Stimulated activated CD8-positive, alpha-beta memory T cell treated with anti-CD3 and anti-CD28 coated beads, Interleukin-7, amount 100 ng/mL, for 1 hour (primary cell): ENCODE measurements at places on chromosomes 6 and 20.

DNA sequence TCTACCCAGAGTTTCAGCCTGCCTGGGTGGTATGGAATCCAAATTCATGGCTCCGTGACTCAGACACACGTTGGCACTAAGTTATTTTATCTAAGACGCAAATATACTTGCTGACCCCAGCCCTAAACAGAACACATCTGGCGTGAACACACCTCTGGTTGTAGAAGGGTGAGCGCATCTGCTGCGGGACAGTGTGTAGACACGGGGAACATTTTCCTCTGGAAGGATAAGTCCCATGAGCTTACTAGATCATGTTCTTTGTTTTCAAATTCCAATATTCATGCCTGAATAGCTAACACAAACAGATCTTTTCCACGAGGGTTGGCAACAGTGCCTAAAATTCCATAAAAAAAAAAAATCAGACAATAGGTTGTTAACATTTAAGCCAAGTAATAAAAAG, 87.8 kb downstream of the TMEM170B start:
- no peak for DNase-seq

DNA sequence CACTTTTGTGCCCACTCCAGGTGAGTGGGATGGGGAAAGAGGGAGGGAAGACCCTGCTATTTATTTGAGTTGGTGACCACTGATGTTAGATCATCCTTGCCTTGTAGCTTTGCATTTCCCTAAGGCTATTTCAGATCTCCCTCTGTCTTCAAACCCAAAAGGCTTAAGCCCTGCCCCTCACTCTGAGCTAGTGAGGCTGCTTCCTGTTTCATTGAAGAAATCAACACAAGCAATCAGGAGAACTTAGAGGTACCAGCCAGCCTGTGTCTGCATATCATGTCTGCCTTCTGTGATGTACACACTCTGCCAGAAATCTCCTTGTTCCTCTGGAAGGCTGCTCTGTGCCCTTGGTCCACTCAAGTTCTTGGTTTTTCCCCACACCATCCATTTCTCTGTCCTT, 135.3 kb downstream of the ARID1B start:
- no peak for DNase-seq

DNA sequence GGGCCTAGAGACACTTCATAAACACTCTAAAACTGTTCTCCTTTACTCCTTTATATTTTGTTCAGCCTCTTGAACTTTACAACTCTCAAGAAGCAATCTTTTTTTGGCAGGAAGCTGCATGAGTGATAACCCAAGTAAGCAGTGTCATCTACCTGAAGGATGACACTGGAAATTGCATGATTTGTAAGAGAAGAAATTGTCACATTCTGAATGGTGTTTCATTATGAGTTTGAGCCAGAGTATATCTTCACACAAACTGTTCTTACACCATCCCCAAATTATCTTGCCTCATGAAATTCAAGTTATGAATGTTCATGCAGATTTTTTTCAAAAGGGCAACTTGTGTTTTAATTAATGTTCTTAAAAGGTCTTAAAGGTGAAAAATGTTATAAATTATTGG, 799.3 kb downstream of the TBC1D32 start:
- DNase-seq: no peak

DNA sequence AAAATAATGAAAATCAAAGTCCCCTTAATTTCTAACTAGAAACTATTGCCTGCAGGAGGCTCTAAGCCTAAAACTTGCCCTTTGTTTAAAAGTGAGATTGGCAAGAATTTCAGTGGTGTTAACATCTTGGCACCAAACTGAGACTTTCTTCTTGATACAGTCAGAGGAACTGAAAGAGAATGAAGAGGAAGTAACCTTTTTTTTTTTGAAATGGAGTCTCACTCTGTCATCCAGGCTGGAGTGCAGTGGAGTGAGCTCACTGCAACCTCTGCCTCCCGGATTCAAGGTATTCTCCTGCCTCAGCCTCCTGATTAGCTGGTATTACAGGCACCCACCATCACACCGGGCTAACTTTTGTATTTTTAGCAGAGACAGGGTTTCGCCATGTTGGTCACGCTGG, 3.6 kb downstream of the DOP1A start:
- no peak for DNase-seq

- DNase-seq: no peak
These were observed 579.5 kb upstream of the HTR1E start for GRCh38 chr6:86357877-86358276.

- DNase-seq: no peak
These were observed 160.2 kb downstream of the SYNDIG1 start for GRCh38 chr20:24629668-24630067.

GRCh38 chr6:25555188-25555587, 96.8 kb upstream of the SCGN start:
- no peak for DNase-seq

DNA sequence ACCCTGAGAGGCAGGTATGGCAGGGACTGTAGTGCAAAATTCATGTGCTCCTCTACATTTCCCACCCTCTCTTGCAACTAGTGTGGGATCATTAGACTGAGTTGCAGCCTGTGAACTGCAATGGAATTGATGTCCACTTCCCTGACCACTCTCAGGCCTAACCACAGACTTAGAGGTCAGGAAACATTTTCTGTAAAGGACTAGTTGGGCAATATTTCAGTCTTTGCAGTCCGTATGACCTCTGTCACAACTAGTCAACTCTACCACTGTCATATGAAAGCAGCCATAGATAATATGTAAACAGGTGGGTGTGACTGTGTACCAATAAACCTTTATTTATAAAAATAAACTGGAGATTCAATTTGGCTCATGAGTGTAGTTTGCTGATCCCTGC, 134.4 kb upstream of the TOP1 start:
- no peak for DNase-seq

- no peak for DNase-seq
These were observed 54.9 kb downstream of the CDH22 start for GRCh38 chr20:46253391-46253790.

- no peak for DNase-seq
These were observed 14.0 kb downstream of the DPPA5 start for GRCh38 chr6:73340048-73340447.

DNA sequence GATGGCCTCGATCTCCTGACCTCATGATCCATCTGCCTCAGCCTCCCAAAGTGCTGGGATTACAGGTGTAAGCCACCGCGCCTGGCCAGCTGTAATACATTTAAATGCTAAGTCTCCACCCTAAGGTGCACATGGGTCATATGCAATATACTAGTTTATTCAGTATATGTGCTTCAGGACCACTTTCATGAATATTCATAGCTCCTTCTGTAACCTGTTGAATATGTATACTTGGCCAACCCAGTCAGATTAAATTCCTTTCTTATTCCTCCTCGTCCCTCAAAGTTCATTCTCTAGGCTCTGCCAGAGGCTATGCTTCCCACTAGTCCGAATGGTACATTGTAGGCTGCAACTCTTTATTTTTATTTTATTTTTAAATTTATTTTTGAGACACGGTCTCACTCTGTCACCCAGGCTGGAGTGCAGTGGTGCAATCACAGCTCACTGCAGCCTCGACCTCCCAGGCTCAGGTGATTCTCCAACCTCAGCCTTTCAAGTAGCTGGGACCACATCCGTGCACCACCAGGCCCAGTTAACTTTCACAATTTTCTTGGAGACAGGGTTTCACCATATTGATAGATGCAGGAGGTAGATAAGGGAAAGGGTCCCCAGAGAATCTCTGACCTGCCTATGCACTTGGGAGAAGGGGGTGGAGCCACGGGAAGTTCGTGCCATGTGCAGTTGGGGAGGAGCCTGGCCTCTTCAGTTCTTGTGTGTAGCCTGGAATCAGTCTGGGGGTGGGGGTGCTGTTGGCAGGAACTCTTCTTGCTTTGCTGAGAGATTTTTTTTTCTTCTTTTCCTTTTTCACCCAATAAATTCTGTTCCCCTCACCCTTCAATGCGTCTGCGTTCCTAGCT, 41.3 kb upstream of the DDR1 start:
- no peak for DNase-seq

DNA sequence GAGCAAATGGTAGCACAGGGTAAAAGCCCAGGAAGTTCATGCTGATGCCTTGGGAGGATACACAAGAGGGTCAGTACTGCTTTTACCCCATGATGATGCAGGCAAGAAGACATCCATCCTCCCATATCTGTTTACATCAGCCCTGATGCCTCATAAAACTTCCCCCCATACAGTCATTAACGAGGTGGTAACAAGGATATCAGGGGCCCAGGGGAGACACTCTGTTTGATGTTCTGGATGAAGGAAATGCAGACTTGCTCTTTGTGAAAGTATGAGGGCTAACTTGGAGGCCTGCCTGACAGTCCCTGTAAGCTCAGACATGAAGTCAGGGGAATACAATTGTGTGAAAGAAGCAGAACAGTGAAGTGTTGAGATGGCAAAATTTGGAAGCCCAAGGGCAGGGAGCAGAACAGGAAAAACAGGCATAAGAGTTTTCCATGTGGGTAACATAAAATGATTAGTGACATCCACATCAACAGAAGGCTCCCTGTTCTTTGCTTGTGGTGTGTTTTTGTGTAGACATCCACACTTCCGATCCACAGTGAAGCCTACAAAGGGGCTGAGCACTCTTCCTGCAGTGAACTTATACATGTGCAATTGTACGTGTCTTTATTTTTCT, 813.4 kb downstream of the MAFB start:
- no peak for DNase-seq

DNA sequence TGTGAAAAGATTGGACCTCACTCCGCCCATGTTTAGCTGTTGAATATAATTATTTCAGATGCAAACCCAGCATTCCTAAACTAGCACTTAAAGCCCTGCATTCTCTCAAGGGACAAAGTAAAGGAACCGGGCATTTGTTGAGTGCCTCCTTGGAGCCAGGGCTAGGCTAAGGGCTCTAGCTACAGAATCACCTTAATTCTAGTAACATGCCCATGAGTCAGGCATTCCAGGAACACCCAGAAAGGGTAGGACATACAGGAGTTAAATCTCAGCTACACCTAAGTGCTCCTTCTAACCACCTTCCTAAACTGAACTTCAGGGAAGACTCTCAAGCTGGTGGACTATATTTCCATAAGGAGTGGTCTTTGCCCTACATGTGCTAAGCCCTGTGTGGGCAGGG, 89.4 kb downstream of the SLC24A3 start:
- no peak for DNase-seq

DNA sequence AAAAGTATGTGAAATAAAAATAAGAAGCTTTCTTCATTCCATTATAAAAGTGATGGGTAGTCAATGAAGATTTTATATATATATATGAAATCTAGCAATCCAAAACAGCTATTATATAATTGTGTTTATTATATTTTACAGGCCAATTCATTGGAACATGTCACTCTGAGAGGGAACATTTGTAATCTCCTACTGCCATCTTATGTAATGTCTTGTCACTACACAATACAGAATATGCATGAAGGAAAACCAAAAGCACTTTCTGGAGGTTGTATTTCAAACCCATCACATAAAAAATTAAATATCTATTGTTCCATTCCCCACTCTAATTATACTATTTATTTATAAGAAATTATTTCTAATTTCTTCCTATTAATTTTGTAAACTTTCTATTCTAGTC, 31.5 kb upstream of the IRAK1BP1 start:
- DNase-seq: no peak

- no peak for DNase-seq
These were observed 33.5 kb downstream of the WDR27 start for GRCh38 chr6:169668203-169668847.

DNA sequence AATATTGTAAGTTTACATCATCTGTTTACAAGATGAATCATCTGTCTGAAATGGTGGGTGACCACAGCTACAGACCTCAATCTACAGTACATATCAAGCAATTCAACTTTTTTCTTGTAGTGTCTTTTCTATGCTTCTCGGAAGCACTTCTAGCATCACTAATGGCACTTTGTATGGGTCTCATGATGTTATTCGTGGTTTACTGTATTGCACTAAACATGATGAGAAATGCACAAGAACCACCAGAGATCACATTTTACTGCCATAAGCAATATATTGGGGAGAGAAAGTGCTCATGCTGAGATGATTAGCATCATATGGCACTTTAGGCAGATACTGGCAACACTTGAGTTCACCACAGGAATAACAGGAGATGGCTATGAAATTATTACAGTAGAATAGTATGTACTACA, 15.4 kb upstream of the BTBD3 start:
- DNase-seq: no peak

- no peak for DNase-seq
These were observed 34.9 kb downstream of the SLC22A23 start for GRCh38 chr6:3421791-3422434.

DNA sequence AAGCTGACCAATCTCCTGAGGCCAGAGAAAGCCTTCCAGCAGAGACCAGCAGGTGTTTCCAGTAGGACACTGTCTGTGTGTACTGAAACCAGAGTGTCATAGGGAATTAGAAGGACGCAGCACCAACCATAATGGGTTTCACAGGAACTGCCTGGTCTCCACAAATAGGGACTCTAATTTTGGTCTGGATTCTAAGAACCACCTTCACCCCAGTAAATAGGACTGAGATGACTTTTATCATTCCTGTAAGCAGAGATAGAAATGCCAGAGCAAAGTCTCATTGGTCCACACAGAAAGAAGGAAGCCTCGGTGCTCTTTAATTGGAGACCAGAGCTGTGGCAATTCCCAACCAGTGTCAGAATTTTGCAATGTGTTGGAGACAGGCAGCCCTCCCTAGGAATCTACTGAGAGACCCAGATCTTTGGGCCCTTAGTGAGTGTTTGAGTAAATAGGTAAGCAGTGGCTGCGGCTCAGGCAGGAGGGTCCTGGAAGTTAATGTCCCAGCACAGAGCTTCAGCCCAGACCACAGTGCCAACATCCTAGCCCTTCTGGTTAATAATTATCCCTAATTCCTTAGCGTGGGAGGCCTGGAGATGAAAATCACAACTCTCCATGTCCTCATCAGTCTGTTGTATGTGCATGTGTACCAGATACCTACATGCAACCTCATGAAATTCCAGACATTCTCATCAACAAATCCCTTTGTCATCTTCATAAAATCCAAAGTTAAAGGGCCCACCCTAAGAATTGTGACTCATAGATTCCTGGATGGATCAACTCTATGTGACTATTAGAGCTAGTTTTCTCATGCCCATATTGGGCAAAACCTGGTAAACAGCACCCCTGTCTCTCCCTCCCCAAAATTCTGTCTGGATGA, 81.2 kb downstream of the UNC5CL start:
- DNase-seq: no peak

GRCh38 chr6:2881423-2881822, 21.7 kb downstream of the SERPINB9 start:
- no peak for DNase-seq

DNA sequence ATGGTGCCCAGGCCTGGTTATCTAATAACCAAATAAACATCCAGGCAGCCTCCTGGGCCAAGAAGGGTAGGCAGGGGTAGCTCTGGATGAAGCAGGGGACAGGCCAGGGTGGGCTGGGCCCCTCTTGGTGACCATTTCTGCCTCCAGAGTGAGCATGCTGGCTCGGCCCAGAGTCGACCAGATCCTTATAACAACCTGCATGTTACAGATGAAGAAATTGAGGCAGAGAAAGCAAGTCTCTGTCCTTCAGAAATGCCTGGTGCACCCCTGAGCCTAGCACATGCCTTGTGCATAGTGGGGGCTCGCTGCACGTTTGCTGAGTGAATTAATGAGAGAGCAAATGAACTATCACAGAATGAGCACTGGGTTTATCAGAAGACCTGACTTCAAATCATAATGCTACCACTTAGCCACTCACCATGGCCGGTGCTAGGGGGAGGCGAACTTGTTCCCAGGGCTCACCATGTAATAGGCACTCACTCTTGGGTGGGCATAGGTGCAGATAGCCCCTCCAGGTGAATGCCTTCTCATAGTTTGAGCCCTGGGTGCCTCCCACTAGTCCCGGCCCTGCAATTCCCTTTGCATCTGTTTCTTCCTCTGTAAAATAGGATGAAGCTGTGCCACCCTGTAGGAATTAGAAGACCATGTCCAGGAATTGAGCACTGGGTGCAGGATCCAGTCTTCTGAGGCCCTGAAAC, 3.8 kb upstream of the APCDD1L start:
- no peak for DNase-seq
